ENCODE measurements at places on chromosomes 3 and 15.

DNA sequence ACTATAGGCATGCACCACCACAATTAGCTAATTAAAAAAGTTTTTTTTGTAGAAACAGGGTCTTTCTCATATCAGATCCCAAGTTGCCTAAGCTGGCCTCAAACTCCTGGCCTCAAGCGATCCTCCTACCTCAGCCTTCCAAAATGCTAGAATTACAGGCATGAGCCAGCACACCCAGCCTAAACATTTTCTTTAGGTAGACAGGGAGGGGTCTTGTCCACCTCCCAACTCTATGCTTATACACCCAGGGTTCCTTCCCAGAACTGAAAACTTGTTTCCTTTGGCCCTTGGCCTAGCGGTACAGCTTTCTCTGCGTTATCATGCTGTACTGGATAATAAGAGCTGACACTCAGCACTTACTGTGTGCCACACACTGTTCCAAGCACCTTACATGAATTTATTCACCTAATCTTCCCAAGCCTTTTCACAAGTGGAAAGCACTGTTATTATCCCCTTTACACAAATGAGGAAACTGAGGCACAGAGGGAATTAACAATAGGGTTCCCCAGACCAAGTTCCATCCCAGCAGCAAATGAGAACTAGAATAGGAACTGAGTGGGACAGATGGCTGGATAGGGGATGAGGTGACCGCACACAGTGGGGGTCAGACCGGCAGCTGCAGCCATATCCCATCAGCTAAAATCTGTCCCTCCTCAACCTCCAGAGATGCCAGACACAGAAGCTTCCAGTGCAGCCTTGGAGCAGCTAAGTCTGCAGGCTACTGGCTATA, 150.8 kb downstream of the MEGF11 start:
- DNase-seq: peak; percentile 44

- no peak for DNase-seq
Observed at GRCh38 chr15:62416526-62416925, 251.4 kb upstream of the C2CD4B start.

- DNase-seq: no peak
Observed at GRCh38 chr15:35383506-35383905, 162.5 kb downstream of the DPH6 start.

GRCh38 chr3:50662408-50662807, 12.3 kb upstream of the DOCK3 start:
- DNase-seq: no peak

GRCh38 chr3:110067527-110067926, 730.2 kb upstream of the DPPA4 start:
- DNase-seq: no peak

All from C1 segment of cervical spinal cord (tissue), 14 donors.